ENCODE measurements at places on chromosomes 4 and X. TPM values are rescaled to one million over a fixed set of nuclear protein-coding genes. Genes with fewer than 3 reads are reported as not detected.

UCP1 gene
- not detected for total RNA-seq

RBBP7 gene
- 196 TPM for total RNA-seq

UNC5C gene
- not detected for total RNA-seq

CHRNA9 gene
- total RNA-seq: not detected

STK32B gene
- total RNA-seq: not detected

TBX22 gene
- total RNA-seq: not detected

OTUD4 gene
- total RNA-seq: 31.7 TPM

SPANXN4 gene
- not detected for total RNA-seq

TMEM156 gene
- total RNA-seq: 10.4 TPM

KDR gene
- 0.09 TPM for total RNA-seq

CMC4 gene
- total RNA-seq: 0.59 TPM

ITGB1BP2 gene
- total RNA-seq: 8.1 TPM

ZCCHC18 gene
- 0.52 TPM for total RNA-seq

NCAPG gene
- total RNA-seq: 26.9 TPM

ARHGAP36 gene
- not detected for total RNA-seq

SLC6A14 gene
- 83.7 TPM for total RNA-seq

FREM3 gene
- not detected for total RNA-seq

CHIC1 gene
- 8.5 TPM for total RNA-seq

GAGE2A gene
- total RNA-seq: not detected

SPOCK3 gene
- 0.51 TPM for total RNA-seq

SLC2A9 gene
- 1.8 TPM for total RNA-seq

ADGRG2 gene
- total RNA-seq: 0.09 TPM

KLB gene
- total RNA-seq: 0.09 TPM

TEX11 gene
- total RNA-seq: not detected

All from Calu3 (cell line).